ENCODE measurements at places on chromosomes 4 and X.

GRCh38 chr4:69793732-69794131 lies 33.3 kb upstream of the SULT1B1 start:
- no peak for DNase-seq

GRCh38 chr4:112951362-112952312 lies 97.8 kb upstream of the ANK2 start:
- peak; percentile 20 for DNase-seq

- DNase-seq, result no peak
Measured at GRCh38 chr4:146442801-146443200, 78.9 kb downstream of the SLC10A7 start.

GRCh38 chr4:144591401-144591800 lies 54.6 kb upstream of the HHIP start:
- DNase-seq, result no peak

Measured in GM10248 (cell line).